ENCODE measurements at places on chromosomes 2 and 18.

GRCh38 chr2:88221365-88221942 lies 51.3 kb downstream of the THNSL2 start:
- DNase-seq: no peak

DNA sequence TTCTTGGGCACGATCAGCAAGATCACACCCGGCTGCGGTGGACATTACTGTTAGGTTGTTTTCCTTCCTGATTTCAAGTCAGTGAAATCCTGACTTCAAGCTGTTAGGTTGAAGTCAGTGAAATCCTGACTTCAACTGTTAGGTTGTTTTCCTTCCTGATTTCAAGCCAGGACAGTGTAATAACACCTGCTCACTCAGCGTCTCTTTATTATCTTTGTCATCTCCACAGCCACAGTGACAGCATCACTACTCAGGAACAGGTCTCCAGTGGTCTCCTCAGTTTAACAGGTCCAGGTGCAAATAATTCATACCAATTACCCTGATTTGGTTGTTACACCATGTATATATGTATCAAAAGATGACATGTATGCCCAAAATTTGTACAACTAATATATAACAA lies 208.1 kb upstream of the REG3G start:
- no peak for DNase-seq

DNA sequence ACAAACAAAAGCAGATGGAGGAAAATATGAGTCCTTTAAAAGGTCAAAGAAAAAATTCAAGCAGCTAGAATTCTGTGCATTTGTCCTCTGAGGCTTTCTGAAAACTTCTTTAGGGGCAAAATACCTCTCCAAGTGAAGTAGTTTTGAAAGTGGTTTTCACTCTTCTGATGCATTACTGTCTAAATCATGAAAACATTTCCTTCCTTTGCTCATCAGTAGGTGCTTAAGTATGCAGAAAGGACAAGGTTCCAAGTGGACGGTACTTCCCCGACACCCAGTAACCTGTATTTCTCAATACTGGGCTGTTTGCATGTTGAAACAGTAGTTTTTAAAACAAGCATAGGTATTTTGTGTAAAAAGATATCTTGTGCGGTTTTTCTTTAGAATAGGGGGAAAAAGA lies 189.1 kb upstream of the ERBB4 start:
- DNase-seq: no peak

- no peak for DNase-seq
These were observed 110.7 kb downstream of the RTP5 start for GRCh38 chr2:241980193-241980592.

DNA sequence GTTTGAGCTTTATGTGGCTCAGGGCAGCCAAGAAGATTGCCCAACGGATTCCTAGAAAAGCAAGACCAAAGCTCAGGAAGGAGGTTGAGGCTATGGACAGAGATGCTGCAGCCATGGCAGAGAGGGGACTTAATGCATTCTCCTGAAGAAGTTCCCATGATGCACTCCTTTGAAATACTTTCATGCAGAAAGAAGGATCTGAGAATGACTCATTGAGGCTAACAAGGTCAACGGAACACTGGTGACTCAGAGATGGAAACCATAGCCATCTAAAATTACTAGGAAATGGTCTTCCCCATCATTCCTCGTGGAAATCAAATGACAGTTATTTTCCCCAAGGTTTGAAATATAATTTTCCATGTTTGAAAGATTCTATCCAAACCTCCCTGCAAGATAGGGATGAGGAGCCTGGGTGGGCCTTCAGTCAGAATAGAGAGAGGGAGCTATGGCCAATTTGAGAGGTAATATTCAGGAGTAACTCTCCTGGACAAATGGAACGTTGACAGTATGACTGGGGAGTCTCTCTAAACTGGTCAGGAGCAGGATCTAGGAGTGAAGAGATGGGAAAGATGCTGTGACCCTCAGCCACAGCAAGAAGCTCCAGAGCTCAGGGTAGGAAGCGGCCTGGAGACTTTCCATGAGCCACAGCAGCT lies 63.0 kb downstream of the REEP1 start:
- peak; percentile 13 for DNase-seq
